Right atrium auricular region (tissue), 2 donors: ENCODE measurements at places on chromosomes 2 and 18. TPM values are rescaled to one million over a fixed set of nuclear protein-coding genes. Genes with fewer than 3 reads are reported as not detected.

The UPP2 gene
- not detected for total RNA-seq

The HOXD1 gene
- not detected for total RNA-seq

The EFEMP1 gene
- 246 TPM for total RNA-seq

The GKN1 gene
- not detected for total RNA-seq

- no peak for DNase-seq
Observed at GRCh38 chr2:209334188-209335017, 89.4 kb upstream of the MAP2 start.

- no peak for DNase-seq
Observed at GRCh38 chr2:70926042-70926441, 9.7 kb upstream of the ATP6V1B1 start.

DNA sequence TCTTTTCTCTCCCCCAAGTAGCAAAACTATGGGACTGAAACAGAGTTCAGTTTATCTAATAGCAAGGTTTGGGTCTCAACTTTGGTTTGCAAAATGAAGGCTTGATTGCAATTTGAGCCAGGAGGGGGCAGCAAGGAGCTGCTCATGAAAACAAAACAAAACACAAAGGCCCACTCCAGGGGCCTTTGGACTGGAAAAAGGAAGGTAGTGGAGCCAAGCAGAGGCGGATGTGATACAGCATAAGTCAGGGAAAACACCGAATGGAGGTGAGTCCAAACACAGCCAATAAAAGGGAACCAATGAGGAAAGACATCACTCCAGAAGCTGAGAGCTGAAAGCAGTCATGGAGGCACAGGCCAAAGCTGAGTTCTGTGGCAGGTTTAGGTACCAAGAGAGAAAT, 799.7 kb upstream of the ACVR2A start:
- peak; percentile 59 for DNase-seq

DNA sequence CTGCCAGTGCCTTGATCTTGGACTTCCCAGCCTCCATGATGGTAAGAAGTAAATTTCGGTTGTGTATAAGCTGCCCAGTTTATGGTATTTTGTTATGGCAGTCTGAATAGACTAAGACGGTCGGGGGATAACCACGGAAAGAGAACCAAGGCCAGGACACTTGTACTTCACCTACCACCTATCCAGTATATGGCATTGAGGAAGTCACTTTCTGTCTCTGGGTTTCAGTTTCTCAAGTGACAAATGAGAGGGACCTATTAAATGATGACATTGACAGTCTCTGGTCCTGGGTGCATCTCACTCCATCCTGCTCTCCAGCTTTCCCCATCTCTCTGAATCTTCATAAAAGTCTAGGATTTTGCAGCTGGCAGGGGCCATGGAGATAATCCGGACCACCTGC, 183.8 kb upstream of the MSH6 start:
- no peak for DNase-seq

GRCh38 chr2:455015-455705, 167.3 kb upstream of the ALKAL2 start:
- no peak for DNase-seq

- no peak for DNase-seq
Observed at GRCh38 chr2:126241001-126241400, 415.0 kb upstream of the GYPC start.

GRCh38 chr2:47003641-47004427, 88.2 kb upstream of the MCFD2 start:
- no peak for DNase-seq

GRCh38 chr2:118986738-118987137, 44.7 kb downstream of the MARCO start:
- DNase-seq = no peak

DNA sequence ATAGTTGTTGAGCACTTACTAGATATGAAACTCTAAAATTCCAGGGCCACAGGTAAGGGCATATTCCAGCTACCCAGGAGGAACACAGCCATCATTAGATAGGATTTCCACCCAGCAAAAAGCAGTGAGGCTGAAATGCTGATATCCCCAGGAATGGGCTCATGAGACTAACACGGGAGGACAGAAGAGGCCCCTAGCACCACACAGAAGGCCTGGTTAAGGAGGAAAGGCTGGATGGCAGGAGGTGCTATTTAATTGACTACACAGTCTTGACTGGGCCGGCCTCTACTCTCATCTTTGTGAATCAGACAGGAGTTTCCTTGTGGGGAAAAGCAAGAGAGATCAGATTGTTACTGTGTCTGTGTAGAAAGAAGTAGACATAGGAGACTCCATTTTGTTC, 61.7 kb downstream of the MRPL35 start:
- no peak for DNase-seq
